ENCODE measurements at places on chromosomes 3 and 15.

DNA sequence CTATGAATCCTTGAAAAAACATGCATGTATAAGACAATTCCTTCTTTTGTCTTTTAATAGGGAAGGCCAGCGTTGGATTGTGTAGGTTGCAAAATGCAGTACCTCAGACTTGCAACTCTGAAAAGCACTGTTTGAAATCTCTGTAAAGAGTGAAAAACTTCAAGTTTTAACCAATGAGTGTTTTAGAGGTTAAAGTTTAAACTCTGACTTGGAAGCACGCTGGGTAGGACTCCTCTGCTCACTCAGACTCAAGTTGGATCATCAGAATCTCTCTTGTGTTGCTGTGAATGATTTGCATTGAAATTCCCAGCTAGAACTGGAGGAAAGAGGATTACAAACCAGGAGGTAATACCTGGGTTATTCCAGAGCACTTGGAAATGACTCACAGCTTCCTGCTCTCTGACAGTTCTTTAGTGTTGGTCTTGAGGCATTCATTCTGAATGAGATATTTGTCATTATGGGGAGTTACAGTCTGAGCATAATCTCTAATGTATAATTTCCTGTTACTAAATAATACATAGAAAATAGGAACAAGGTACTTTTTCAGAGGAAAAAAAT is 49.1 kb downstream of the PLS1 start:
- DNase-seq, result no peak

DNA sequence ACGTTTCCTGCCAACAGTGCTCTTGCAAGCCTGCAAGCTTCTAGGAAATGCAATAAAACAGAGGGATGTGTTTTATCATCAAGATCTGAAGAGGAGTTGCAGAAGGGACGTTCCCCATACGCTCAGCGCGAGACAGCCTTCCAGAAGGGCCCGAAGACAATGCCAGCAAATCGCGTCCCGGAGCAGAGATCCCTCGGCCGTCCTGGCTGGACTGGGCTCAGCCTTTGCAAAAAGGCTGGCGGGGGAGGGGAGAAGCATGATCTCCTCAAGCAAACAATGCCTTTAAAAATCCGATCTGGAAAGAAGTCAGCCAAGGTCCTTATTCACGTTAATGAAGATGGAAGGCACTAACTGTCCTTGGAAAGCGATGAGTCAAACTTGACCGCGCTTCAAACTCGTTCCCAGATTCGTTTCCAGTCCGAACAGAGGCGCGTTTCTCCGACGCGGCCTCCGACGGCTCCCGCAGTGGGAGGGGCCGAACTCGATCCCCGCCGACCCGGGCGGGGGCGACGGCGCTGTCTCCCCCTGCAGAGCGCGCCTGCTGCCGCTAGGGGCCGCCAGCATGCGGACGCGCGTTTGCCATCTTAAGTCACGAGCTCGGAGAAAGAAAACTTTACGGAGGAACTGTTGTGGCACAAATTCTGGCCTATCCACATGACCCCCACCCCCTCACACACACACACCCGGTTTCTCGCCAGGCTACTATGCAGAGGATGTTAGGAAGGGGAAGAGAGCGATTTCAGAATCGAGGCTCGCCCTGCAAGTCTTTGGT is 5.5 kb downstream of the BCL6 start:
- no peak for DNase-seq

GRCh38 chr3:131402391-131403039 is 20.9 kb downstream of the NUDT16 start:
- DNase-seq, result no peak

DNA sequence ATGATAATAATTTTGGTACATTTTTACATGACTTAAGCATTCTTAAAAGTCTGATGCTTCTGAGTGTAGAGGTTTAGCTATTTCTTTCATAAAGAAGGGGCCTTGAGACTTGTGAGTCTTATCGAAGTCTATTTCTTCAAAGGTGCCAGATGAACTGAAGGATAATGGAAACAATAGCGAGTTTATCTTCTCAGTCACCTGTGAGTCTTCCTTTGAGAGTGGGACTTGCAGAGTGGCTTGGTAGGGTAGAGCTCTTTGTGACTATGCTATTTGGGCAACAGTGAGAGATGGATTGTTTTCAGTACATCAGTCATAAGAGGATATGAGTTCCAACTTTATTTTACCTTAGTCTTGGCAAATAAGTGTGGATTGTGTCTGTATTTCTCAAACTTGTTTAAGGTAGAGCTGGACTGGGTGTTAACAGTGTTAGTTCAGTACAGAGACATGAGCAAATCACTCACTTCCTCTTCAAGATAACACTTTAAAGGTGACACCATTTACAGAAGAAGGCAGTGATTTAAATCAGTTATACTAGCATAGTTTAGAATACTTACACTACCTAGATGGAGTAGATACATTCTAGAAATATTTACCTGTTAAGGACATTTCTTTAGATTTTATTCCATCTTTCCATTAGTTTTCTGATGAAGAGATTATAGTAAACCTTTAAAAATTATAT is 3.2 kb downstream of the AKAP13 start:
- DNase-seq, result no peak

GRCh38 chr15:79924379-79924778 is 27.6 kb upstream of the MTHFS start:
- no peak for DNase-seq

- no peak for DNase-seq
Observed at GRCh38 chr3:78023257-78023656, 983.4 kb downstream of the ROBO2 start.

DNA sequence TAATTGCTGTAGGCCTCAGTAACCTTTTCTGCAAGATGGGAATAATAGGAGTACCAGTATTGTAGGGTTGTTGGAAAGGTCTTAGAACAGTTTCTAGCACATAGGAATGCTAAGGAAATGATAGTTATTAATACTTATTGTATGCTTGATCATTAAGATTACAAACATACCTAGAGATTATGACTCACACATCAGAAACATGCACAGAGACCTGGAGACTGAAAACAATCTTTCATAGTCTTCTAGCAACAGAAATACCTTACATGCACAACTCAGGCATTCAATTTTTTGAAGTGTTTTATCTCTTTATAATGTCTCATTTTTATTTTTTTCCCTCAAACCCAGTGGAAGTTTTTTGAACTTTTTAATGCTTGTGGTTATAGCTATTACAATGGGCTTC is 104.4 kb upstream of the ZBTB20 start:
- no peak for DNase-seq

GRCh38 chr15:28783873-28784272 is 64.6 kb downstream of the GOLGA6L7 start:
- no peak for DNase-seq

DNA sequence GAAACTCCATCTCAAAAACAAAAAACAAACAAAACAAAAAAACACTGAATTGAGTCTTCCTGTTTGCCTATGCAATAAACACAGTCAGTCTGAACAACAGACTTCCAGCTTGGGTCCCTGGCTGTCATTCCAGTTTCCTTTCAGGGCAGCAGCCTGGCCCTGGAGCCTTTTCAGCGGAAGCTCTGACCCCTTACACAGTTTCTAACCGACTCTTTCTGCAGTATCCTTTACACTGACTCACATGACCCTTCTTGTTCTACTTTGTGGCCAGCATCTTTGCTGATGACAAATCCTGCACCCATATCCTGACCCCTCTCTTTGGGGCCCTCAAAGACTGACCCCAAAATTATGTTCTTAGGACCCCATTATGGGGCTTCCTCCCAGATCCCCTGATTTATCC is 38.3 kb upstream of the INO80 start:
- DNase-seq, result no peak

- no peak for DNase-seq
Observed at GRCh38 chr3:159798951-159799350, 189.7 kb upstream of the IL12A start.

GRCh38 chr3:111676211-111677006 is 81.3 kb upstream of the ZBED2 start:
- DNase-seq, result no peak

- DNase-seq, result no peak
Observed at GRCh38 chr3:43884581-43884980, 193.8 kb downstream of the ABHD5 start.

GRCh38 chr3:127006781-127007436 is 24.0 kb downstream of the PLXNA1 start:
- no peak for DNase-seq

- peak; percentile 27 for DNase-seq
Observed at GRCh38 chr15:42133886-42134502, 22.4 kb downstream of the PLA2G4F start.

GRCh38 chr3:150314248-150315004 is 93.7 kb upstream of the TSC22D2 start:
- no peak for DNase-seq

DNA sequence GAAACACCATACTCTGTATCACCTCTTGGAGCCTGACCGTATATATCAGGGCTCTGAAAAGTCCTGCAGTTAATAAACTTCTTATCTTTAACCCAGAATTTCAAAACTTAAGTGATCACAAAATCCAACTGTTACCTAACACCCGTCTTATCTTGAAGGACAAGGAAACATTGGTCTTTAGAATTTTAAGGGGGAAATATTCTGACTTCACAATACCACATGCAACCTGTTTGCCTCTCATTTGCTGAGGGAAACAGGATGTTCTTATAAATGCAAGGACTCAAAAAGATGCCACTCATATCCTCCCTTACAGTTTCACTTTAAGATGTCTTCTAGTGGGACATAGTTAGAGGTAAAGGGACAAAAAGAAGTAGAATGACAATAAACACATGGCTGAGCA is 67.9 kb downstream of the CRTC3 start:
- no peak for DNase-seq

DNA sequence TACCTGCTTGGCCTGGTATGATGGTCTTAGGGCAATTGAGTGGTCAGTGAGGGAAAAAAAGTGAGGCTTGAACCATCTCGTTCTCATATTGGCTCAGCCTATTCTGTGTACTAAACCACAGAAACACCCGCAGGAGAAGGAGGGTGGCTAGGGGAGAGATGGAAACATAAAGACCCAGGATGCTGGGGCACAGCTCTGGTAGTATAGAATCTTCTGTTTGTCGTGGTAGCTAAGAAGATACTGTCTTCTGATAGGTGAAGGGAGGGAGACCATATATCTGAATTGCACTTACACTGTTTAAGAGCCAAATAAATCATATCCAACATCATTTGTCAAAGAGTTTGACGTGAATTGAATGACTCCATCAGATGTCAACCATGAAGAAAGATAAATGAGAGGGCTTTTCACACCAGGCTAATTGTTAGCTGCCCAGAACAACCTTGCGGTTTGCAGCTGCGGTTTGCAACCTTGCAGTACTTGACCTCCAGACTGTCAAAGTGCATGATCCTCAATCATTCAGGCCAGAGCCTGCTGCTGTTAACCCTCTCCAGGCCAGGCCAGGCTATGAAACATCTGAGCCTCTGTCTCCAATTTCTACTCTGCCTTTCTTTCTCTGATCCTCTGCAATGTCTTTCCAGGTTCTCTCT is 40.9 kb upstream of the PIK3R4 start:
- no peak for DNase-seq

DNA sequence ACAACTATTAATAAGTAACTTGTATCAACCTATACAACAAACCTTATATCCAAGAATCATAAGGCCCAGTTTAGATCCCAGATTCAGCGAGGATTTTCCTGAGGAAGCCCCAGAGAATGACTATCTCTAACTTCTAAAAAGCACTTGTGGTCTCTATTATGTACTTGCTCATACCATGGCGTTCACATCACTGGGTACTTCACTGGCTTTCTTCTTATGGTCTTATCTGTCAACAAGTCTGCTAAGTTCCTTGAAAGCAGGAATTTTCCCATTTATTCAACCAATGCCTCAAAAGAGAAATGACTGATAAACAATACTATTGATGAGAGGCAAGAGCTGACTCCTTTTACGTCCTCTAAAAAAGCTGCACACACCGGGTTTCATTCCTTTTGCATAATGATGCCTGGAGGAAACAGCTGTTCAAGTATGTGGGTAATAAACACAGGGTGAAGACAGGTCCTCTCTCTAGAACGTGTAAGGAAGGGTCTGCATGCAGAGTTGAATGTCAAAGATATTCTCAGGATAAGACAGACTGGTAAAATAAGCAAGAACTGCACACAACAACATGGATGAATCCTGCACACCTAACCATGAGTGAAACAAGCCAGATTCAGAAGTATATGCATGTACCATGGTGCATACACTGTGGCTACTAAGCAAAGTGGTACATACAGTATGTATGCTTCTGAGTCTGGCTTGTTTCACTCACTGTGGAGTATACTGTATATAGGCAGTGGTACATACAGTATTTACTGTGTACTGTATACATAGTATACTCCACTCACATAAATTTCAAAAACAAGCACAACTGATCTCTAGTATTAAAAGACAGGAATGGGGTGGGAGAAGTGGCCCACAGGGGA is 408.7 kb downstream of the SHQ1 start:
- no peak for DNase-seq

GRCh38 chr15:50857763-50858162 is 50.7 kb upstream of the AP4E1 start:
- DNase-seq, result no peak

- no peak for DNase-seq
Observed at GRCh38 chr3:97835761-97836160, 13.9 kb downstream of the CRYBG3 start.

DNA sequence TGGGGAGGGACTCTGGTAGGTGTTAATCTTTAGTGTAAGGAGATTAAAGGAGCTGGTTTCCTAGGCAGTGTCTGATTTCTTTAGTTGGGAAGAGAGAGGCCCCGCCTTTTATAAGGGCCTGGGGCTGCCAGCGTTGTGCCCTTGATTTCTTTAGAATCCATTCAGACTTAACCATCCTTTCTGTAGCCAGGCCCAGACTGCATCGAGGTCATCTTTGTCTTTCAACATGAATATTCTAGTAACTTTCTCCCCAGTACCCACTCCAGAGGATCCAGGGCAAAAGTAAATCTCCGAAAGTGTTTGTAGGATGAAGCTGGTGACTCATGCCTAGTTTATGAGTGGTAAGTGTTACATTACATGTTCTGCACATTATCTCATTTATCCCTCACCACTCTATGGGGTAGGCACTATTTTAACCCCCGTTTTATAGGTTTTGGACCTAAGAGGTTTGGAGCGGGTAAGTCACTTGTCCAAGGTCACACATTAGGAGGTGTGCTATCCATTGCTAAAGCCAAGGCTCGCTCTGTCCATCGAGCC is 11.8 kb upstream of the USP3 start:
- no peak for DNase-seq

- DNase-seq, result no peak
Observed at GRCh38 chr3:168671091-168671490, 575.4 kb upstream of the GOLIM4 start.
